ENCODE measurements at places on chromosomes 16 and 17. TPM values are rescaled to one million over a fixed set of nuclear protein-coding genes. Genes with fewer than 3 reads are reported as not detected.

The HSD17B1 gene
- total RNA-seq: 0.75 TPM

The KRT20 gene
- 0.28 TPM for total RNA-seq

The PYDC1 gene
- not detected for total RNA-seq

The COA3 gene
- total RNA-seq: 146 TPM

The CBX8 gene
- total RNA-seq: 21.7 TPM

The CNTD1 gene
- total RNA-seq: 0.05 TPM

Measured in A549 treated with CORT108297 at 1 μM for 4 hours (cell line).